CD8-positive, alpha-beta memory T cell (primary cell): ENCODE measurements at places on chromosomes 16 and 17. TPM values are rescaled to one million over a fixed set of nuclear protein-coding genes. Genes with fewer than 3 reads are reported as not detected.

The PPY gene
- total RNA-seq, result not detected

The FKBP10 gene
- total RNA-seq, result 1.4 TPM

GRCh38 chr17:74748529-74749278 lies at the start of gene NHERF1:
Gene NHERF1, plus strand, starts transcription at chr17:74748628. Its CDS starts 219 bp downstream, at chr17:74748847.
- DNase-seq, result peak; percentile 93
- H3K36me3 ChIP-seq, result peaks cover 12% of the 10 kb centered on the region
- H3K4me3 ChIP-seq, result peak within 1 kb of the TSS; percentile 95
- no peaks in the 10 kb centered on the region for H3K27me3 ChIP-seq
- H3K4me1 ChIP-seq, result peaks cover 72% of the 10 kb centered on the region

The RAB26 gene
- total RNA-seq, result 0.20 TPM

The ADAT1 gene
- total RNA-seq, result 57.9 TPM

DNA sequence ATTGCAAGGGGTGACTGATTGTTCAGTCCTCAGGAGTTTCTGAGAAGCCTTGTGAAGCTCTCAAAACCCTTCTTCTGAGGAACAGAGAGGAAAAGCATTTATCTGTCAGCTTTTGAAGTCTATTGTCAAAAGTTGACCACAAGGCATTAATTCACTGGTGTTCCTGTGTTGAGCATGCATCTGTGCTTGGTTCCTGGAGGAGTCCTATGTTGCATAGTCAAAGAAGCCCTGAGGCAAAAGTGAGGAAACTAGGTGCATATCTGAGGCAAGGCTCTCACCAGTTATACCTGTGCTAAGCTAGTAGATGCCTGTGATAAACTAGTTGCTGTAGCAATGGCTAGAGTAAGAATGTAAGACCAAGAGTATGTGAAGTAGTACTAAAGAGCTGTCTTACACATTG lies 1.8 kb upstream of the HEATR6 start:
- no peaks in the 10 kb centered on the region for H3K36me3 ChIP-seq
- H3K4me1 ChIP-seq, result peaks cover 21% of the 10 kb centered on the region
- H3K4me3 ChIP-seq, result no peak overlapping the region
- DNase-seq, result no peak
- H3K27me3 ChIP-seq, result no peaks in the 10 kb centered on the region

The SNX20 gene
- 25.0 TPM for total RNA-seq

DNA sequence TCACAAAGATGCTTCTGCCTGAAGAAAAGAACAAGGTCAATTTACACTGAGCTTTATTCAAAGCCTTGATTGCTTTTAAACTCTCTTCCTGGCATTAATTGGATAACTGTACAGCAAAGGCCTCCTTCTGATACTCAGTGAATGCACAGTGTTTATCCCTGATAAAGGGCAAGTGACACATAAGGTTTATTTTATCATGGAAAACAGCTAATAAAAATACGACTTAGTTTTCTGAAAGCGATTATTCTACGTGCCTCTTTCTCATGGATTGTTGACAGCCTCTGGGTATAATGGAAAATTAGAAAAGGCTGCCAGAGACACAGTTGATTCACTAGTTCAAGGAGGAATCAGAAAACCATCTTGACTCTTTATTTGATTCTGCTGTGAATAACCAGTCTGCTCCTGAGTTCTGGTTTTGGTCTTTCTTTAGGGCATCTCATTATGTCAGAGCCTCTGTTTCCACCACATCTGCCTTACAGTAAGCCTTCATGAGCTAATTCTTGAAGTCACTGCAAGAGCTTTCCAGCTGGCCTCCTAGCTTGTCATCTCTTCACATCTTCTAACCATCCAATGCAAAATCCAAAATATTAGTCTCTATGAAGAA lies 212.9 kb downstream of the CNTNAP4 start:
- H3K36me3 ChIP-seq, result no peaks in the 10 kb centered on the region
- H3K27ac ChIP-seq, result no peak overlapping the region
- H3K4me3 ChIP-seq, result no peak overlapping the region
- no peaks in the 10 kb centered on the region for H3K4me1 ChIP-seq
- no peaks in the 10 kb centered on the region for H3K27me3 ChIP-seq
- DNase-seq, result no peak

The ABCA10 gene
- 0.46 TPM for total RNA-seq

The KRT9 gene
- total RNA-seq, result not detected

- peak overlapping the region; percentile 92 for H3K4me3 ChIP-seq
- DNase-seq, result no peak
- peak overlapping the region; percentile 91 for H3K27ac ChIP-seq
- no peaks in the 10 kb centered on the region for H3K27me3 ChIP-seq
- H3K36me3 ChIP-seq, result no peaks in the 10 kb centered on the region
Observed at GRCh38 chr17:75205793-75206163, 299 bp downstream of the NUP85 start.

DNA sequence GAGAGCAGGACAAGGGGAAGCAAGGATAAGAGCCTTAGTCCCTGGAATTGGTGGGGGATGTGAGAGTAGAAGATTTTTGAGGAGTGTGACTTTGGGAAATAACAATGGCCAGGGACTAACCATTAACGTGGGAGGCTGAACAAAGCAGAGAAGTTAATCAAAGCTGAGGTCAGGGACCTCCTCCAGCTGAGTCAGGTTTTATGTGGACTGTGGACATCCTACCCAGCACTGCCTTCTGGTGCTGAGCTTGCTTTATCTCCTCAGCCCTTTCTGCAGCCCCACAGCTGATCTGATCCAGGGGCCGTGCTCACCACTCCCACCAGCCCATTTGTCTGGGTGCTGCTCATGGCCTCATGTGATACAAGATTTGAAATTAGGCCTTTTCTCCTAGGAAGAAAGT lies 146.6 kb downstream of the SHISA6 start:
- no peak for DNase-seq
- H3K4me1 ChIP-seq, result no peaks in the 10 kb centered on the region
- H3K27me3 ChIP-seq, result no peaks in the 10 kb centered on the region
- no peak overlapping the region for H3K27ac ChIP-seq
- no peaks in the 10 kb centered on the region for H3K36me3 ChIP-seq
- no peak overlapping the region for H3K4me3 ChIP-seq

- H3K27ac ChIP-seq, result no peak overlapping the region
- H3K4me3 ChIP-seq, result no peak overlapping the region
- H3K4me1 ChIP-seq, result no peaks in the 10 kb centered on the region
- no peaks in the 10 kb centered on the region for H3K27me3 ChIP-seq
- no peak for DNase-seq
Observed at GRCh38 chr17:55961386-55961785, 191.9 kb upstream of the ANKFN1 start.

DNA sequence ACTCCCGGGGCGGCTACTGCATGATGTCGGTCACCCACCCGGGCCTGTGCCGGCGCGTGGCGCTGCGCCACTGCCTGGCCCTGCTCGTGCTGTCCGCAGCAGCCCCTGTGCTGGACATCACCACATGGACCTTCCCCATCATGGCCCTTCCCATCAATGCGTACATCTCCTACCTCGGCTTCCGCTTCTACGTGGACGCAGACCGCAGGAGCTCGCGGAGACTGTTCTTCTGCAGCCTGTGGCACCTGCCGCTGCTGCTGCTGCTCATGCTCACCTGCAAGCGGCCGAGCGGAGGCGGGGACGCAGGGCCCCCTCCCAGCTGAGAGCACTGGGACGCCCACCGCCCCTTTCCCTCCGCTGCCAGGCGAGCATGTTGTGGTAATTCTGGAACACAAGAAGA lies 29.8 kb downstream of the CDRT15 start:
- H3K27me3 ChIP-seq, result no peaks in the 10 kb centered on the region
- H3K36me3 ChIP-seq, result peaks cover 3% of the 10 kb centered on the region
- no peak overlapping the region for H3K4me3 ChIP-seq
- H3K27ac ChIP-seq, result no peak overlapping the region

GRCh38 chr17:58233543-58233942 lies 4.8 kb upstream of the LPO start:
- no peak overlapping the region for H3K27ac ChIP-seq
- no peaks in the 10 kb centered on the region for H3K4me1 ChIP-seq
- no peak overlapping the region for H3K4me3 ChIP-seq
- peaks cover 5% of the 10 kb centered on the region for H3K27me3 ChIP-seq

The PPP1R27 gene
- not detected for total RNA-seq

The TRPV3 gene
- total RNA-seq, result 0.79 TPM

GRCh38 chr17:79830303-79830702 lies 8.9 kb downstream of the CBX4 start:
- H3K4me3 ChIP-seq, result no peak overlapping the region
- peak overlapping the region; percentile 80 for H3K27ac ChIP-seq
- H3K27me3 ChIP-seq, result no peaks in the 10 kb centered on the region
- H3K36me3 ChIP-seq, result peaks cover 3% of the 10 kb centered on the region
- no peak for DNase-seq
- peaks cover 16% of the 10 kb centered on the region for H3K4me1 ChIP-seq

GRCh38 chr17:81659038-81659437 lies 2.7 kb upstream of the PDE6G start:
- no peaks in the 10 kb centered on the region for H3K36me3 ChIP-seq
- H3K27ac ChIP-seq, result no peak overlapping the region
- no peaks in the 10 kb centered on the region for H3K27me3 ChIP-seq
- peaks cover 20% of the 10 kb centered on the region for H3K4me1 ChIP-seq
- DNase-seq, result no peak

GRCh38 chr17:1645207-1646171 lies at the start of gene SCARF1:
Gene SCARF1, minus strand, starts transcription at chr17:1645732. Its CDS starts 35 bp downstream, at chr17:1645697.
- H3K36me3 ChIP-seq, result no peaks in the 10 kb centered on the region
- no peak within 1 kb of the TSS for H3K27ac ChIP-seq
- no peaks in the 10 kb centered on the region for H3K27me3 ChIP-seq
- H3K4me3 ChIP-seq, result no peak within 1 kb of the TSS
- DNase-seq, result no peak
- H3K4me1 ChIP-seq, result peaks cover 24% of the 10 kb centered on the region

The PLXDC1 gene
- total RNA-seq, result 2.9 TPM

DNA sequence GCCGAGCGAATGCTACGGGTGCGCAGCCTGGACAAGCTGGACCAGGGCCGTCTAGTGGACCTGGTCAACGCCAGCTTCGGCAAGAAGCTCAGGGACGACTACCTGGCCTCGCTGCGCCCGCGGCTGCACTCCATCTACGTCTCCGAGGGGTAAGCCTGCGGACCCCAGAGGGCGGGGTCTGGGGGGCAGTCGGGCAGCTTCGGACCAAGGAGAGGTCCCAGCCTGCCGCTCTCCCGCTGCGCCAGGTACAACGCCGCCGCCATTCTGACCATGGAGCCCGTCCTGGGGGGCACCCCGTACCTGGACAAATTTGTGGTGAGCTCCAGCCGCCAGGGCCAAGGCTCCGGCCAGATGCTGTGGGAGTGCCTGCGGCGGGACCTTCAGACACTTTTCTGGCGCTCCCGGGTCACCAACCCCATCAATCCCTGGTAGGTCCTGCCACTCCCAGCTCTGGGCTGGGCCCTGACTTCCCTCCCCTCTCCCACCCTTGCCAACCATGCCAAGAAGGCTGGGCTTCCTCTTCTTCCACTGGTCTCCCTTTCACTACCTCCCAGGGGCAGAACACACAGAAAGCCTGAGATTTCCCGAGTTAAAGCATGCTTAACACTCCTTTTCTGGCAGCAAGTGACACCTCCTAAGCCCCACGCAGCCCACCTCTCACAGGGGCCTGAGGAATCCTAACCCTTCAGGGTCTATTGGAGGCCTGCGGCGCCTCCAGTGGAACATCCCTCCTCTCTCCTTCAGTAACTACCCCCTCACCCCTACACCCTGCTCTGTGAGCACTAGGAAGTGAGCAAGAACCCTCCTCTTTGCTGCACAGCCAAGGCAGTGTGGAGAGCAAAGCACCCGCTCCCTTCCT lies 3.2 kb downstream of the NAGS start:
- no peak for DNase-seq
- no peaks in the 10 kb centered on the region for H3K27me3 ChIP-seq
- H3K27ac ChIP-seq, result no peak overlapping the region
- H3K4me1 ChIP-seq, result peaks cover 28% of the 10 kb centered on the region
- peak overlapping the region; percentile 90 for H3K4me3 ChIP-seq
- H3K36me3 ChIP-seq, result no peaks in the 10 kb centered on the region

DNA sequence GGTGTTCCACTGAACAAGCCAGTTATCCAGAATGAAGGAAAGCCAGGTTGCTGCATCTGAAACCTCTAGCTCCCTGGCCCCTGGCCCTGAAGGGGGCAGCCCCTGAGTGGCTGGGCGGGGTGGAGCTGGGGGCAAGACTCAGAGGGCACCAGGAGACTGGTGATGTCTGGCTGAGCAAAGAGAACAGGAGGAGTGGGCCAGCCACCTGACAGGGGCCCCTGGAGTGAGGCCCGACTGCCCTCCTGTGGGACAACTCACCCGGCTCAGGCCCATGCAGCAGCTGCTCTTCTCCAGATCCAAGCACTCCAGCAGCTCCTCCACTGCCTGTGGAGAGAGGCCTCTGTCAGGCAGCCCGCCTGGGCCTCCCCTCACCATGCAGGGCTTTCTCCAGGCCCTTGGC lies 60.4 kb downstream of the PIPOX start:
- no peak overlapping the region for H3K27ac ChIP-seq
- H3K4me1 ChIP-seq, result no peaks in the 10 kb centered on the region
- no peaks in the 10 kb centered on the region for H3K27me3 ChIP-seq
- peaks cover 30% of the 10 kb centered on the region for H3K36me3 ChIP-seq
- H3K4me3 ChIP-seq, result no peak overlapping the region

DNA sequence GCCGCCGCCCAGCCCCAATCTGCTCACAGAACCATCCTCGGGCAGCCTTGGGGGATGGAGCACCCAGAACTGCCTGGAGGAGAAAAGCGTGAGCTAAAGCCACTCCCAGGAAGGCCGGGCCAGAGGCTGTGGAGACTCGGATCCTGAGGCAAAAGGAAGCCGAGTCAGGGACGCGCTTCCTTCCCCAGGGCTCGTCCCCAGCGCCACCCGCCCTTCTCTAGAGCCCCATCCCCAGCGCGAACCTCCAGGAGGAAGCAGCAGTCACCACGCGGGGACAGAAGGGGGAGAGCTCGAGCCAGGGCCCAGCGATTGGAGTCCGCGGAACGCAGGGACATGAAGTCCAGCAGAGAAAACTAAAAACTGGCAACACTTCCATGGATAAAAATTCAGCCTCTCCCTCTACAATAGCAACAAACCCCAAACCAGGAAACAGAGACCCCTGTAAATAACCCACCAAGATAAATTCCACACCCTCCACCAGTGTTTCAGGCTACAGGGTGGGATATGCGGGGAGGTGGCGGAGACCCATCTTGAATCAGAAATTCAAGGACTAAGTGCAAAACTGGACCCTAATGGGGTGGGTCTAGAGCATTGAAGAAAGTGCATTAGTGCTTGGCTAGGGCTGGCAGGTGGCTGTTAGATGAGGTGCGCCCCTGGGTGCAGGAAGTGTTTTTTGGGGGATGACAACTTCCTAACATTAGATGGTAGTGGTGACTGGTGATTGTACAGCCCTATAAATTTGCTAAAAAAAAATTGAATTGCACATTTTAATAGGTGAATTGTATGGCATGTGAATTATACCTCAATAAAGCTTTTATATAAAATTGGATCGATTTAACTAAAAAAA lies 116.1 kb upstream of the METRNL start:
- H3K4me3 ChIP-seq, result no peak overlapping the region
- DNase-seq, result peak; percentile 30
- no peaks in the 10 kb centered on the region for H3K27me3 ChIP-seq
- no peaks in the 10 kb centered on the region for H3K36me3 ChIP-seq
- H3K4me1 ChIP-seq, result no peaks in the 10 kb centered on the region

GRCh38 chr17:56231693-56232092 lies 78.4 kb downstream of the ANKFN1 start:
- no peaks in the 10 kb centered on the region for H3K36me3 ChIP-seq
- DNase-seq, result no peak
- no peaks in the 10 kb centered on the region for H3K27me3 ChIP-seq

The TEN1 gene
- total RNA-seq, result 17.3 TPM

- H3K36me3 ChIP-seq, result no peaks in the 10 kb centered on the region
- no peak overlapping the region for H3K4me3 ChIP-seq
- H3K27me3 ChIP-seq, result no peaks in the 10 kb centered on the region
- H3K4me1 ChIP-seq, result no peaks in the 10 kb centered on the region
Observed at GRCh38 chr17:68568581-68568980, 32.6 kb downstream of the FAM20A start.
